Activated CD8-positive, alpha-beta memory T cell treated with anti-CD3 and anti-CD28 coated beads for 1 hour (primary cell): ENCODE measurements at places on chromosomes 1 and 21.

- DNase-seq: no peak
Observed at GRCh38 chr1:204232526-204232925, 18.7 kb upstream of the GOLT1A start.

GRCh38 chr1:172425339-172425738, 4.9 kb downstream of the C1orf105 start:
- no peak for DNase-seq

GRCh38 chr21:42154237-42155044, 64.5 kb upstream of the ABCG1 start:
- DNase-seq: no peak

DNA sequence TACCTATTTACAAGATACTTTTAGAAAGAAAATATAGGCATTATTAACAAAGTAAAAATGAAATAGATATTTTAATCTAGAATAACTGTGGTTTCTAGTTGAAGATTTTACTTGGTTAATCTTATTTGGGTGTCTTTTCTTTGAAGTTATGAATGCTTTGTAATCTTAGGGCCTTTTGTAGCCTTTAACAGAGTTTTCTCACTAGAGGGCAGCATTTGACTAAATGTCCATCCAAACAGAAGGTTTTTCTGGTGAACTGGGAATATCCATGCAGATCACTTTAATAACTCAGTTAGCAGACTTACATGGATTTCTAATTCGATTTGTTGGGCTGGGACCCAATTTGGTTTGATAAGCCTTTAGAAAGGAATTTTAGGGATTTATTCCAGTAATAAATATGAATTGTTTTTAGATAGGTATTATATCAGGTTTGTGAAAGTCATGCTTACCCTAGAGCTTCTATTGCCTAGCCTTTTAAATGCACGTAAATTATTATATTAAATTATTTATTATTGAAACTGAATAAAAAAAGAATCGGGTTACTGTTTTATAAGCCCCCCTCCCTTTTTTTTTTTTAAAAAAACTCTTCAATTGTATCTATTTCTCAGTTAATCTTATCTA, 119.7 kb downstream of the ZNF326 start:
- no peak for DNase-seq

- DNase-seq: no peak
Observed at GRCh38 chr21:44993321-44994046, 53.7 kb downstream of the SLX9 start.

DNA sequence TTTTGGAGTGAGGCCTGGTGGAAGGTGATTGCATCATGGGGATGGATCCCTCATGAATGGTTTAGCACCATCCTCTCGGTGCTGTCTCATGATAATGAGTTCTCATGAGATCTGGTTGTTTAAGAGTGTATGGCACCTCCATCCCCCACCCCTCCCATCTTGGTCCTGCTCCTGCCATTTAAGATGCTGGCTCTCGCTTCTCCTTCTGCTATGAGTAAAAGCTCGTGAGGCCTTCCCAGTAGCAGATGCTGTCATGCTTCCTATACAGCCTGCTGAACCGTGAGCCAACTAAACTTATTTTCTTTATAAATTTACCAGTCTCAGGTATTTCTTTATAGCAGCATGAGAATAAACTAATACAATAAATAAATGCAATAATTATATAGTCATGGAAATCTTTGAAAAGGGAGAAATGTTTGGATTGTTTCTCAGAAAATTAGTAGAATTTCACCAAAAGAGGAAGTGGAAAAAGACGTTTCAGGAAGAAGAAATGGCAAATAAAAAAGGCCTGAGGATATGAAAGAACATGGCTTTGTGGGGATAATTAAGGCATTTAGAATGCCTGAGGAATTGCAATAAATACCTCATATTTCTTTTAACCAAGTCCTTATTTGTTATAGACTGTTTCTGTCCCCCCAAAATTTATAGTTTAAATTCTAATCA, 451.2 kb upstream of the ADGRL4 start:
- DNase-seq: no peak

- no peak for DNase-seq
Observed at GRCh38 chr21:15491100-15491499, 238.7 kb upstream of the USP25 start.

DNA sequence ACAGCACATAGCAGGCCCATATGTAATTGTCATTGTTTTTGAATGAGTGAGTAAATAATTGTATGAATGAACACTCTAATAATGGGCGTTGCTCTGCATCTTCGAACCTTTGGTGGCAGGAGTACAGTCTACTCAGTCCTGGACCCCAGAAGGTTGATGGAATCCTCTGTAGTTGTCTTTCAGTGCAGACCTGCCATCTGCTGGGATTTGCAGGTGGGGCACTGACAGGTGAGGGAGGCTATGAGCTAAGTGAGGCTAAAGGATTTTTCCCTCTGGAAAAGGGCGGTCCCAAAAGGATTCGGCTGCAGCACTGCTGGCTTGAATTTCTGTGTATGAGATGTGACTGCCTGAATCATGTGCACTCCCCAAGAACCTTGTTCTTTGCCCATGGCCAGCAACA, 53.4 kb downstream of the PLXNA2 start:
- no peak for DNase-seq

DNA sequence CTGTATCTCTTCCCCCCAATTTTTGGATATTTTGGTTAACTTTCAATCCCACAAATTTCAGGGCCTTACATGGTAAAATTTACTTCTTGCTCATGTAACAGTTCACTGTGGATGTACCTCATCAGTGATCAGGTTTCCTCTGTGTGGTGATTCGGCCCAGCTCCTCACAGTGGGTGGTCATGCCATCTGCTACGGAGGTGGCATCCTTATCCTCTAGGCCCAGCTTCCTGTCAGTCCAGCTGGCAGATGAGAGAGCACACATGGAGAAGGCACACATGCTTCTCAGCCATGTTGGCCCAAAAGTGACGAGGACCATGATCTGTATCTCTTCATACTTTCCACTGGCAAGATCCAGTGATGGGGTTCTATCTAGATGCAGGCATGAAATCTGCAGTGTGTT, 27.2 kb downstream of the PCBP3 start:
- DNase-seq: no peak

DNA sequence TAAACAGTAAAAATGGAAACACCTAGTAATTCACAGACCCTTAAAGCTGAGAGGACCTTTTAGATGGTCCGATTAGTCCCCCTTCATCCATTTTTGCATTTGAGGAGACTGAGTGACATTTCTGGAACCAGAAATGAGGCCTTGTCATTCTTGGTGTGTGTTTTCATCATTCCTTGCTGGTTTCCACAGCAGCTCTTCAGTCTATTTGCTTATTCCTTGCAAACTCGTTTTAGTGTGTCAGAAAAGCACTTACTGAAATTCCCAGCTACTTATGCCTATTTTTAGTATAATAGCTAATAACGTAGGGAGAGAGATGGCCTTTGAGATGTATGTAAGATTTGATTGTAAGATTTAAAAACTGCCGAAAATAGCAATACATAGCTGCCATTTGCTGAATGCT, 70.9 kb downstream of the VPS13D start:
- DNase-seq: no peak

GRCh38 chr1:145750426-145750825, 31.1 kb downstream of the CD160 start:
- no peak for DNase-seq

DNA sequence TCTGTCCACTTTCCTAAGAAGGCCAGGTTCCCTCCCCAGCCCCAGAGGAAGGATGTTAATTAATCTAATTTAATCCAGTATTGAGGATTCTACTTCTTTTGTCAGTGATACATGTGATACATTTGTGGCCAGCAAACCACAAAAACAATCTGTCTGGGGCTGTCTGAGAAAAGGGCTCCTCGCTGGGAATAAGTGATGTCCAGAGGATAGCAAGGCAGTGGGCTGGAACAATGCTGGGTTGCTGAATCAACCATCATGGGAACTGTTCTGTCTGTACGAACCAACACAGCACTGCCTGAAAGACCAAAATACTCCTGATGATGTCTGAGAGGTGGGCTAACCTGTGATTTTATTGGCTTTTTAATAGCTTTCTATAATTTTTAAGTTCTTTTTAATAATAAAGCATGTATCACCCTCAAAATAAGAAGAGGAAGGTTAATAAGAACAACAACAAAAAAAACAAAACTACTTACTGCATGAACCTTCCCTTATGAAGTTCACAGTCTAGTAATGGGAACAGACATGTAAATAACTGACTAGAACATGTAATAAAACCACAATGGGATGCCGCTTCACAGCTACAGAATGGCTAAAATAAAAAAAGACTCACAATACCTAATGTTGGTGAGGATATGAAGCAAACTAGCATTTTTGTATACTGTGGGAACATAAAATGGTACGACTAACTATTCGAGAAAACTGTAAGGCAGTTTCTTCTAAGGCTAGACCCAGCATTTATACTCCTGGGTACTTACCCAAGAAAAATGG, 11.4 kb upstream of the ADAR start:
- no peak for DNase-seq

DNA sequence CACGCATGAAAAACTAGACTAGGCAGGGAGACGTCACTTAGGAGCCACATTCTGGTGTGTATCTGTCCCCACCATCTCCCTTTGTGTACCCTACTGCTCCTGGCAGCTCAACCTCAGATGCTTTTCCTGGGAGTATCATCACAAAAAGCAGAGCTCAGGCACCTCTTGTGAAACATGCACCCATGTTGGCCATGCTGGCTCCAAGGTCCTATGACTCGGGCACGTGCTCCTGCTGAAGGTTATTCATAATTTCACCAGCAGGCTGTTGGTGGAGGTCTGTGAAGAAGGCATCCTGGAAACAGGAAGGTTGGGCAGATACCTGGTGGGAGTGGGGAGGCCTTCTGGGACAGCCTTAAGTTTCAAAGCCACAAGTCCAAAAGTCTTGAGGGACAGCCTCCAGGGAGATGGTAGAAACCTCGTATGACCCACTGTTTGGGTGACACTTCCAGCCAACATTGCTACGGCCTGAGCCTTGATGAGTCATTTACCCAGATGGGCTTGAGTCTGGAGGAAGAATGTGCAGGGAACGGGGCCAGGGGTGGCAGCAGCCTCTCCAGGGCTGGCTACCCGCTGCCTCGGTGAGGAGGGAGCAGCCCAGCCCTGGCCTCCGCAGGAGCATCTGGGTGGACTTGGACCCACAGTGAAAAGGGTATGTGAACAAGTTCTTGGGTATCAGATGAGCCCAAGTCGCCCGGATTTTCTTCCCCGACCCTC, 75.8 kb downstream of the PGBD5 start:
- DNase-seq: no peak

- no peak for DNase-seq
Observed at GRCh38 chr1:35324486-35324885, 56.0 kb downstream of the ZMYM4 start.

DNA sequence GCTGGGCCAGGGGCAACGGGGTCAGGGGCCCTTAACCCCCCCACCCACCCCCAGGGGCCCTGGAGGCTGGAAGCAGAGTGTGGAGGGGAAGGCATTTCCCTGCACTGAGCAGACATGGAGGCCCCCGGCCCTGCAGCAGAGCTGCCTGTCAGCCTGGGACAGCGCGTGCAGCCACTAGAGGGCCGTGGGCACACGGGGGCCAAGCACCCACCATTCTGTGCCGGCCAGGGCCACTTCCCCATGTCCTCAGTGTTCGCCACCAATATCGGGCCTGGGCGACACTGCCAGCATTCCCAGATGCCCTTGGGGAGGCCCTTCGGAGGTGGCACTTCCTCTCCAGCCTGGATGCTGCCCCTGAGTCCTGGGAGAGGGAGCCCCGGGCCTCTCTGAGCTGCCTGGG, 23.2 kb upstream of the ARHGEF16 start:
- no peak for DNase-seq

DNA sequence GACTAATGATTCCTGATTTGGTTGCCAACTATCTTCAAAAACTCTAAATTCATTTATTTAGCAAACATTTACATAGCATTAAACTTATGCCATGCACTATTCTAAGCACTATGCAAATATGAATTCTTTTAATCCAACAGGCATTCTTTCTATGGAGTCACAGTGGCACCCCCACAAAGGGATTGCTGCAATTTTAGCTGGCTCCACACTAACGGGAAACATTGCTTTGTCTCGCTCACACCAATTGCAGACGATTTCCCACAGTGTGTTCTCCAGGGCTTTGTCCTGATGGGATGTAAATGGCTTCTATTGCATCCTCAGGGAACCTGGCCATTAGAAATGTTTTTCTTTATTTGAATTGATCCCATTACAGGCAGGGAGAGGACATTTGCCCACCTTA, 259.1 kb downstream of the BARHL2 start:
- DNase-seq: no peak

GRCh38 chr1:225772848-225773247, 4.8 kb upstream of the SRP9 start:
- DNase-seq: no peak

DNA sequence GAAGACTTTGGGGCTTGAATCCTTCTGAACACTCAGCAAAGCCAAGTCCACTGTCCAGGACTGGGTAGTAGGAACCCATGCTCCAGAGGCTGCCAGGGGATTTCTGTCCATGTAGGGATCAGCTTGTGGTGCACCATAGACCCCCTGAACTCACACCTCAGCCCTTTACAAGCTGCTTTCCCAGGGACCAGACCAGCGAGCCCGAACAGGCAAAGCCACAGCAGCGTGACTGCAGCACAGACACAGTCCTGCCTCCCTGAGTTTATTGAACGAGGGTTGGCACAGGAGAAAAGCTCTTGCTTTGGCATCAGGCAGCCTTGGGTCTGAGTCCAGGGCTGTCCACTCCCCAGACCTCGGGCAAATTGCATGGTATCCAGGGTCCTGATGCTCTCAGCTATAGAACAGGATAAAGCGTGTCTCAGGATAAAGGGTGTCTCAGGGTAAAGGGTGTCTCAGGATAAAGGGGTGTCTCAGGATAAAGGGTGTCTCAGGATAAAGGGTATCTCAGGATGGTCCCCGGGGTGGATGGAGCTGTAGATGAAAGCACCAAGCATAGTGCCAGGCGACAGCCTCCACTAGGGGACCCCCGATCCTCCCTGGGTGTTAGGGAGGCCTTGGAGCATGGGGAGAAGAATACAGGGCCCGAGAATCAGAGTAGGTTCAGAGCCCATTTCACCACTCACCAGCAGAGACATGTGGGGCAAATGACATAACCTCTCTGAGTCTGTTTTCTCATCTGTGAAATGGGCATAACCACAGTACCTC, 648.8 kb downstream of the NPHP4 start:
- DNase-seq: no peak

- no peak for DNase-seq
Observed at GRCh38 chr1:246078126-246078887, 428.8 kb downstream of the SMYD3 start.
